ENCODE measurements at places on chromosomes 12 and 14.

DNA sequence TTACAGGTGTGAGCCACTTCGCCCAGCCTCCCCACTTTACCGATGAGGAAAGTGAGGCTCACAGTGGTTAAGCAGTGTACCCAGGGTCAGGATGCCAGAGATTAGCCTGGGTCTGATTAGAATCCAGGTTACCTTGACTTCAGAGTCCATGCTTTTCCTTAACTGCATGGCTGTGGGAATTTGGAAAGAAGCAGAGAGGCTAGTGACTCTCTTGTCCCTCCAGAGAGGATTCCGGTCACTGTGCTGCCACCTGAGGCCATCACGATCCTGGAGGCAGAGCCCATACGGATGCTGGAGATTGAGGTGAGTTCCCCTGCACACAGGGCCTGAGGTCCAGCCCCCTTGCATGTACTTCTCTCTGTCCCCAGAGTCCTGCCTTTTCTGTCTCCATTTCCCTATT is 4.7 kb downstream of the REC8 start:
- DNase-seq: no peak

DNA sequence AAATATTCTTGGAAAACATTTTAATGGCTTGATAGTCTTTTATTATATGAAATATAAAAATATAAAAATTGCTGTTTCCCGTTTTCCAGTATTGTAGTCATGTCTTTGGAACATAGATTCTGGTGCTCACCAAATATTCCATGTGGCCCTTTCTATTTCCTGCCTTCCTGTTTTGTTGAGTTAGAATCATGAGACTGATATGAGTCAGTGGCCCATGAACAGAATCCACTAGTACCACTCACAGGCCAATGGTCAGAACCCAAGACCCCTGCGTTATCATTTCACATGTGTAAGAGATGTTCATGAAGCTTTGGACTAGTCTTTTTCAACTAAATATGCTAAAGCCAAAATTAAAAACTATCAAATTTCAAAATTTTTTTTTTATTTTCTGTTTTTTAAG is 56.9 kb downstream of the BICD1 start:
- DNase-seq: no peak

GRCh38 chr12:107032266-107032665 is 45.3 kb upstream of the MTERF2 start:
- no peak for DNase-seq

DNA sequence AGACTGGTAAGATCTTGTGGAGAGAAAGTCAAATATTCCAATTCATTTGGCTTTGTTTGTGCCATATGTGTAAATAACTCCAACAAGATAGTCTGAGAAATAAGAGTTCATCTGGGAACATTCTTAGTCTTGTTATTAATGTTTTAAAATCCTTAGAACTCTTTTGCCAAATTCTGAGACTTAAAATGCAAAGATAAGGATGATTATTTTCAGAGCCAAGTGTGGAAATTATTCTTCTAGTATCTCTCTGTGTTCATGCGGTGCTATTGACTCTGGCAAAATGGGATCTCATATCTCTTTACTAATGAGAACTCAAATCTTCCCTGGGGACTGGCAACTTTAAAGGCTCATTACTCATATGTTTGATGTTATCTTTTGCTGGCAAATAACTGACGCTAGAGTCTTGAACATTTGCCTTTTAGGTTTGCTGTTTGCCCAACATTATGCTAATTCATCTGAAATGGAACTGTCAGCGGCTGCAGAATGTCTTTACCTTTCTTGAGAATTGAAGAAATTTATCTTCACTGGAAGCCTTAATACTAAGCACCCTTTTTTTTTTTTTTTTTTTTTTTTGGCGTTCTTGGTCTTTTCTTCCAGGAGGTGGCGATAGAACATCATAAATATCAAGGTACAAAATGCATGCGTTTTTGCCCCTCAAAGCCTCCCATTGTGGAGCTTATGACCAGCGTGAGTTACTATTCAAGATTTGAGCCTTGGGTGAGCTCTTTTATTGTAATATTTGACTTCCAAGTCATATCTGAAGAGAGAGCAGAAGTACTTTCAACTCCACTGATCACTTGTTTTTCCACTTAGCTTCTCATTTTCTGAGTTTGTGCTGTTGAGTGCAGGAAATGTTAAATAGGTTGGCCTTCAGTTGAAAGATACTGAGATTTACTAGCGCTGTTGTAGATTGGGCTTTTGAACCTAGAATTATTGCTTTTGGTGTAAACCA is 86.5 kb downstream of the CAND1 start:
- no peak for DNase-seq

- DNase-seq: no peak
Measured at GRCh38 chr12:45615268-45615667, 114.2 kb upstream of the ARID2 start.

DNA sequence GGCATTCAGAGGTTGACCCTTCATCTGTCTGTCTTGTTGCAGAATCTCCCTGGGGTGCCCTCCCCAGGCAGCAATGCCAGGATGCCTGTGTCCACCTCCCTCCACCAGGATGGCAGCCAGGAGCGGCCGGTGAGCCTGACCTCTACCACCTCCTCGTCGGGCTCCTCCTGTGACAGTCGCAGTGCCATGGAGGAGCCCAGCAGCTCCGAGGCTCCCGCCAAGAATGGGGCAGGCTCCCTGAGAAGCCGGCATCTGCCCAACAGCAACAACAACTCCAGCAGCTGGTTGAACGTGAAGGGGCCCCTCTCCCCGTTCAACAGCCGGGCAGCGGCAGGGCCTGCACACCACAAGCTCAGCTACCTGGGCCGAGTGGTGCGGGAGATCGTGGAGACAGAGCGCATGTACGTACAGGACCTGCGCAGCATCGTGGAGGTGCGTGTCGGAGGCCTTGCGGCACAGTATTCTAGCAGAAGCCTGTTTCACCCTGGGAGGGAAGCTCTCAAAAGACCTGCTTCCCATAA is 23.4 kb downstream of the PLEKHG3 start:
- DNase-seq: no peak

DNA sequence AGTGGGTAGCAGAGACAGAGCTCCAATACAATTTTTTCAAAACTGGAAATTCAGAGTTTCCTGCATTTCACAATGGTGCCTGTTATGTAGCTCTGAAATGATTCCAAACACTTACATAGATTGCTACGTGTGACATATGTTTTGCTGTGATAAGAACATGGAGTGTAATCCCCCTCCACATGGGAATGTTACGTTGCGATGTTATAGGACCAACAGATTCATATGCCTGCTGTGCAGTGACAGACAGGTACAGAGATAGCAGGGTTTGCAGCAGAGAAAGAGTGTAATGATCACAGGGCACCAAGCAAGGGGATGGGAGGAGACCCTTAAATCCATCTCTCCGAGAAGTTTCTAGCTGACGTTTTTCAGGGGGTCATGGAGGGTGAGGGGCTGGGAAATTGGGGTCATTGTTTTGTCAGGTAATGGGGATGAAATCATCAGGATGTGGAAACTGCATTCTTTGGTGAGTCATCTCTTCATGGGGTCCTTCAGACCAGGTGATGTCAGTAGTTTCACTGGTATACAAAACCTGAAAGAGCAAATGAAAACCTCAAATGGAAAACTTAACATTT is 76.6 kb upstream of the OSBPL8 start:
- peak; percentile 10 for DNase-seq

DNA sequence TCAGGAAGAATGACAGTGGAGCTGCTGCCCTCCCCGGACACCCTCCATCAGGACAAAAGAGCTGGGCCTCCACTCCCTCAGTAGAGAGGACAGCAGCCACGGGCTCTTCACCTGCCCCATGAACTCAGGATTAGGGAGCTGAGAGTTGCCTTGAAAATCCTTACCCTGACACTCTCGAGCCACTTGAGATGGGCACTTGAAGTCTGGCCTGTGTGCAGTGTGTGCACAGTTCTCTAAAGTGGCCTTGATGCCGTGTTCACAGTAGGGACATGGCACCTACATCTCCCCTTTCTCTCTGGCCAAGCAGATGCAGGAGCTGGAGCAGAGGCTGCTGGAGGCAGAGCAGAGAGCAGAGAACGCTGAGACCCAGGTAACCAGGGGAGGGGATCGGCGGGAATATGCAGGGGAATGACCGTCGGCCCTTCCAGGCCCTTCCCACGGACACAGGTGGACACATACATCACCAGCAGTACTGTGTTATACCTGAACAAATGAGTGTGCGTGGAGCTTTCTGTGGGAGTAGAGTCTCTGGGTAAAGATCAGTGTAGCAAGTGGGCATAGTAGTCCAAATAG is 22.5 kb downstream of the PLEKHH1 start:
- DNase-seq: no peak

DNA sequence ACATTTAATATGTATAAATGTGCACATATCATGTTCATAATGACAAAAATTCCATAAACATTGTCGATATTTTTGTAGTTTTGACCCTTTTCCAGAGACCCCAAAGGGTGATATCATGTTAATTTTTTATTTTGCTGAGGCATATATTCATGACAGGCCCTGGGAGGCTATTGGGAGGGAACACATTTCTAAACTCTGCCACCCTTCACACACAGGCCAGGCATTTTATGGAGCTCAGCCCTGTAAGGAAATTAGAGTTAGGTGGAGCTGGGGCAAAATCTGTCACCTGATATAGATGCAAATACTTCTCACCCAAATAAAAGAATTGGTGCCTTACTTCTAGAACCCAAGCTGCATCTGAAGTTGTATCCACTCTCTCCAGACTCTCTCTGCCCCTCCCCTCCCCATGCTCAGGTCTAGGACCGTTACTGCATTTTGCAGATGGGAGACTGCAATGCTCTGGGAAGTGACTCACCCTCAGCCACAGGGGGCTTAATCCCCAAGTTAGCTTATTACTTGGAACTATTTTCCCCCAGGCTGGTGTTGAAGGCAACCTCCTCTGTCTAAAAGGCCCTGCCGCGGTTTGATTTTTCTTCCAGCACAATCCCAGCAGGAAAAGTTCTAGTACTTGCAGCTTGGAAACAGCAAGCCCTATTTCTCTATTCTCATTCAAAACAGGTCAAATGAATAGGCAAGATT is 238.9 kb downstream of the EMP1 start:
- DNase-seq: no peak

DNA sequence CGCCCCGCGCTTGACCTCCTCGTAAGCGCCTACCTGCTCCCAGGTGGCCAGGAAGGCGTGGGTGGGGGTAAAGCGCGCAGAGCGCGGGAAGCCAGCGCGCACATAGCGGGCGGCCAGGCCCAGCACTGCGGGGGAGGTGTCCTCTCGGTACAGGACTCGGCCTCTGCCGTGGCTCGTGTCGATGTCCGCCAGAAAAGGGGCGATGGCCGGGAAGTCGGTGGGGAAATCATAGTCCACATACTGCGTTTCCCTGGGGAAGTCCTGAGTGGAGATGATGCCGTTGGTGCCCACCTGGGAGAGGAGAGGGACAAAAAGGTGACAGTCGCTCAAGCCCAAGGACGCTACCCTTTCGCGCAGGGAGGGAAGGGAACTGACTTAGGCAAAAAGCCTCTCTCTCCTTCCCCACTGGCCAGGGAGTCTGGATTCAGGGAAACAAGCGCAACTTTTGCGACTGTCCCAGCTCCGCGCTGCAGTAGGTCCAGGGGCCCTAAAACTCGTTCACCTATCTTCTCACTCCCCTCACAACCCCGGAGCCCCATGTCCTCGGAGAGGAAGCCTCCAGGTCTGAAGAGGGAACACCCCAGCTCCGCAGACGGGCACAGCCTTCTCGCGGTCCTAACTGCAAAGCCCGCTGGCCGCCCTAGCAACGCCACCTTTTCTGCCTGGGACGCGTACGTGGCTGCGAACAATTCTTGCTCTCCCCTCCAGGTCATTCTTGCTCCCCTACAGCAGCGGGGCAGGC is 815 bp downstream of the NID2 start:
- DNase-seq: peak; percentile 8

DNA sequence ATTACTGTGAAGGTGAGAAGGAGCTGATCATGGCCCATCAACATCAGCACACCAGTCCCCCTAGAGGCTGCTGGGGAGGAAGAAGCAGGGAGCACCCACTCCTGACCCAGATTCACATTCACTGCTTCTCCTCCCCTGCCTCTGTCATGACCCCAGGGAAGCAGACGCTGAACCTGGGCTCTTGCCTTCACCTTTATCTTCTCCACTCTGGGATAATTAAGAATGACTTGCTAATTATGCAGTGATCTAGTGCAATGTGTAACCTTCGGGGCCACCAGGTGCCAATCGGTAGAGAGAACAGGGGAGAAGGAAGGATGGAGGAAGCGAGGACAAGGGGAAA is 44.4 kb upstream of the IQSEC3 start:
- no peak for DNase-seq

DNA sequence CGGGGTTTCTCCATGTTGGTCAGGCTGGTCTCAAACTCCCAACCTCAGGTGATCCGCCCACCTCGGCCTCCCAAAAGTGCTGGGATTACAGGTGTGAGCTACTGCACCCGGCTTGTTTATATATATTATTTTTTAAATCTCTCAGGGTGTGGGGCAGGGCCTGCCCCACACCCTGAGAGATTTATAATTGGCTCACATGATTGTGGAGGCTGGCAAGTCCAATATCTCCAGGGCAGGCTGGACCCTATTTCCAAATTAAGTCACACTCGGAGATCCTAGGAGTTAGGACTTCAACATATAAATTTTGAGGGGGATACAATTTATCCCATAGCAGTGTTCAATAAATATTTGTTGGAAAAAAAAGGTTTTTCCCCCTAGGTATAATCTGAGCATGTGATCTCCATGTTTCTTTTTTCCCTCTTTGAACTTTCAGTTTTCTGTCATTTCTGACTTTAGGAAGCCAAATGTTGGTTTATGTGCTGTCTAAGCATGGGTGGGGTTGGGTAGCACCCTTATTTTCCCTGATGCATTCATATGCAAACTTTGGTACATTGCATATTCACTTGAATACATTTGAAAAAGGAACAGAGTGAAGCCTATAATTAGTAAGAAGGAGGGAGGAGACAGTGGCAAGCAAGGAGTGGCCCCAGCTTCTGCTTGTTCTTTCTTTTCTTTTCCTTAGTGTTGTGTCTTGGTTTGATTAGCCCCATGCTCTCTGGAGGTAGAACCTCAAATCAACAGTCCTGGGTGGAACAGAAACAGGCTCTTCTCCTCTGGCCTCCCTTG is 8.7 kb upstream of the A2ML1 start:
- DNase-seq: no peak

- DNase-seq: no peak
Measured at GRCh38 chr12:89412665-89413064, 60.4 kb upstream of the DUSP6 start.

DNA sequence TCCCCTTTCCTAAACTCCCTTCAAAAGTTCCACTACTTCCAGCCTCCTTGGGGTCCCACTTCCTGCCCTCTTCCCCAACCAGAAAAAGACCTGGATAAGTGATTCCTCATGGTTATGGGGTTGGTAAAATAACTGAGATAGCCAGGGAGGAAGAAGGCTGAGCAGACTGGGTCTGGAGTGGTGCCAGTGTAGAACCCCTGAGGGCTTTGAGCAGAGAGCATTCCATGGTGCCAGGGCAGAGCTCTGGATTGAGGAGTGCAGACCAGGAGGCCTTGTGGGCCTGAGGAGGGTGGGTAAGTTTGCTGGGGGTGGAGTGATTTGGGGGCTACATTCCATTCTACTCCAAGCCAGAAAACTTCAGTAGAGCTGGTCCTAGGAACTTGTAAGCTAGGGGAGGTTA is 9.5 kb upstream of the CISTR start:
- DNase-seq: no peak

Data from activated naive CD8-positive, alpha-beta T cell treated with anti-CD3 and anti-CD28 coated beads for 36 hours (primary cell).